ENCODE measurements at places on chromosomes 1 and 21.

DNA sequence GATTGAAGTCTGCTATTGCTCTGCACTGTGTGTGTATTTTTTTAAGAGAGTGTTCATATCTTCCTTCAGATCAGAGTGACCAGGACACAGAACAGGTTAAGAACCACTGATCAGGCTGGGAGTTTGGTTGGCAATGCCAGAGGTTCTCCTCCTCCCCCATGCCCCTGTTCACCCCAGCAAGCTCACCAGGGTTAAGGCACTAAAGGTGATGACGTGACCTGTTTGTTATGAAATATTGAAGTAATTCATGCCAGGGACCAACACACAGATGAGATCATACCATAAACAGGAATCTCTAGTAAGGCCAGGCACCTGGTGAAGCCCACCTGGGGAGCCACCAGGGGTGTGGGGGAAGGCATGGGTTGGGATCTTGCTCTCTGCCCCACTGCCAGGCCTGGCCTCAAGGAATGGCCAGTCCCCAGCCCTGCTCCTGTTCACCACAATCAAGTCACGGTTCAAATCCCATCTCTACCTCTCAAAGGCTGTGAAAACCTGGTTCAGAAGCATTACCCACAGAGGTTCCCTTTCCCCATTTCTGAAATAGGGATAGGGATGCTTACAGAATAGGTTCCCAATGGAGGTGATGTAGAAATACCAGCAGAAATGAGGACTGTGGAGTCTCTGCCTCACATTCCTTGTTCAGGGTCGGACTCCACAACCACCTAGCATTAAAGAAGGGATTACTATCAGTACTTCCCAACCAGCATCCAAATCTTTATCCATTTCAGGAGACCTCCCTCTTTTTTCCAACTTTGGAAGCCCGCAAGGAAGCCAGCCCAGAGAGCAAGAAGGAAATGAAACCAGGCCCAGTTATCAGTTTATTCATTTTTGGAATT is 2.4 kb downstream of the ID3 start:
- no peak for DNase-seq

GRCh38 chr1:90919190-90919719 is 102.6 kb downstream of the ZNF644 start:
- no peak for DNase-seq

DNA sequence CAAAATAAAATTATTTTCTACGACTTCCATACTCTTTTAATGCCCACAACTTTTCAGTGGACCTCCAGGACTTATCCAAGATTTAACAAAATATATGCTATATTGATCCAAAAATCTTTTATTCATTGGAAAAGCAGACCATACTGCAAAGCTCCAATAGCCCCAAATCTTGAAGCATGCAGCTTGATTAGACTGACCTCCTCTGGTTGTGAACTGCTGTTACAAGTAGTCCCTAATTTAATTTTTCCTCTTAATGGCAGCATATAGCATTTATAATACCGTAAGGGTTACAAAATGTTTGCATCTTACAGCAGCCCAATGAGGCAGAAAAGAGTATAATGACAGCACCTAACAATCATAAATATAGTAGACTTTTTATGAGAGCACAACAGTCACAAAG is 49.8 kb downstream of the TPR start:
- no peak for DNase-seq

- no peak for DNase-seq
These were observed 45.7 kb downstream of the TDRD5 start for GRCh38 chr1:179637211-179637860.

GRCh38 chr1:95098196-95098595 is 19.0 kb upstream of the TLCD4 start:
- DNase-seq: no peak

DNA sequence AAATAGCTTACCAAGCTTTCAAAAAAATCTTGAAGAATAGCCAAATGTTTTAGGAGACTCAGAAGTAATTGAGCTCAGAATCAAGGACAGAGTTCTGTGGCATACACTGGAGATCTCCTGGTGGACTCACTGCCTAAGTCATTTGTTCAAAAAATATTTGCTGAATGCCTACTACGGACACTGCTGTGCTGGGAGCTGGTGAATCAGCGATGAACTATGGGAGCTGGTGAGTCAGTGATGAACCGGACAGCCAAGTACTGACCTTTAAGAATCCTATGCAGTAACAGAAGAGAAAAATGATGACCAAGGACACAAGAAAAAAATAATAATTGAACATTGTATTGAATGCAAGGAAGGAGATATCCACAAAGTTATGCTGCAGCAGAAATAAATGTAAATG is 717.9 kb upstream of the CXADR start:
- no peak for DNase-seq

DNA sequence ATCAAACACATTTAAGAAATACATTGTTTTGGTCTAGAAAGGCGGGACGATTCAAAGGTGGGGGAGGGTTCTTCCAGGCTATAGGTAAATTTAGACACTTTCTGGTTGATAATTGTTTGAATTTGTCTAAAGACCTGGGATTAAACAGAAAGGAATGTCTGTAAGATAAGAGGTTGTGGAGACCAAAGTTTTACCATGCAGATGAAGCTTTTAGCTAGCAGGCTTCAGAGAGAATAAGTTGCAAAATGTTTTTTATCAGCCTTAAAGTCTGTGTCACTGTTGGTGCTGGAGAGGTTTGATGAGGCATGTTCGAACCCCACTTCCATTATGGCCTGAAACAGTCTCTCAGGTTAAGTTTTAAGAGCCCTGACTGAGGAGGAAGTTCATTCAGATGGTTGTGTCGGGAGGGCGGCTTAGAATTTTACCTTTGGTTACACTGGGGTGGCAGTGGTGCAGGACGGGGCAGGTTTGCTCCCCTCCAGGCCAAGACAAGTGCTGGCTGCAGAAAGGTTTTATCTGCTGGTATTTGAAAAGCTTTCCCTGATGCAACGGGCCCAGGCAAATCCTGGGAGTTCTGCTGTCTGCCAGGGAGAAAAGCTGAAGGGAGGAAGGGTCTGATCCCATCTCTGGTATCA is 16.0 kb upstream of the SLC2A5 start:
- DNase-seq: no peak

Measured in stimulated activated CD8-positive, alpha-beta memory T cell treated with anti-CD3 and anti-CD28 coated beads, Interleukin-2, amount 100 ng/mL, for 48 hours (primary cell).